ENCODE measurements at places on chromosomes 3 and 15.

DNA sequence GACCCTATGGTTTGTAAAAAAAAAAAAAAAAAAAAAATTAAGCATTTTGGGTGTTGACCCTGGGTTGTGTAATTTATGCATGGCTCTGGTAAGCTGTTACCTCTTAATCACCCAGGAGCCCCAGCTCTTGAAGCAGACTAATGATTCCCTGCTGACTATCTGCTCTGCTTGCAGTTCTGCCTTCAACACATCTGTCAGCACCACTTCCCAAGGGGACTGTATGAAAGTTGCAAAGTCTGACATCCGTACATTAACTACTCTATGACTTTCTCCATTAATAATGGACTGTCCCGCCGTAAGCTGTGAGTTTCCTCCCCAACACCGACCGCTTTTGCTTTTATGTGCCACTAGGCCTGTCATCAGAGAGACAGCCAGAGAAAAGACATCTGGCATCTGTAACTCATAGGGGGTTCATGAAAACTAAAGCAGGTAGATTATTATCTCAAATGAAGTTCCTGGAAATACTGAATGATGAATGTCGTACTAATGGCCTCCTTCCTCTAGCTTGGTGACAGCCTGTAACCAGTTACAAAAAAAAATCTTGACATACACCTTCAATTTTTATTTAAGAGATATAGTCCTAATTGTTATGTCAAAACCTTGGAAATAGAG is 271.5 kb downstream of the IL5RA start:
- no peak for DNase-seq

- no peak for DNase-seq
Measured at GRCh38 chr3:135458541-135459322, 506.8 kb upstream of the PPP2R3A start.

DNA sequence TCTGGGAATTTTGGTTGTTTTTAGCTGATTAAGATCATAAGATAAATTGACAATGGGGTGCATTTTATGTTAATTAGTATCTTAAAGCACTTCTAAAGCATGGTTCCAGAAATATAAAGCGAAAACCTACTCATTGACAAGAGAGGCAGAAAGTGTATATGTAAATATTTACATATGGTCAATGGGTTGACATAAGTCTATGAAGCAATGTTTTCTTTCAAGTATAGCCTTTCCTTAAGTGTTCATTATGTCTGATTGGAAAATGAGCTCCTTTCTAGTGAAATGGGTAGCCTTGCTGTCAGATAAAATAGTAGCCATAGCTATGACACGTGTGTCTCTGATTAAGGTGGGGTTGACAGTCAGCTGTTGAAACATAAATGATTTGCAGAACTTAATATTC is 365.2 kb upstream of the AGTR1 start:
- no peak for DNase-seq

DNA sequence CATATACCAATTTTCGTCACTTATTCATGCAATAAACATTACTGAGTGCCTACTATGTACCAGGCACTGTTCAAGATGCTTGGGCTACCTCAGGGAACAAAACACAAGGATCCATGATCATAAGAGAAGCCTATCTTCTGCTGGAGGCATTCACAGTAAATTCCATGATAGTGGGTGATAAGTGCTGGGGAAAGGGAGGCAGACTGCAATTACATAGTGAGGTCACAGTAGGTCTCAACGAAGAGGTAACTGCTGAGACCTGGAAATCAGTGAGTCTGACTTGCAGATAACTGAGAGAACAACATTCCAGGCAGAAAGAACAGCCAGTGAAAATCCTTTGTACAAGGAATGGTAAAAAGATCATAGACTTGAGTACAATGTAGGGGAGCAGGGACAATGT is 33.6 kb downstream of the RAF1 start:
- DNase-seq, result no peak

- DNase-seq, result no peak
Measured at GRCh38 chr3:188051801-188052168, 102.2 kb upstream of the LPP start.

GRCh38 chr15:52498706-52499105 is 30.0 kb downstream of the MYO5A start:
- no peak for DNase-seq

DNA sequence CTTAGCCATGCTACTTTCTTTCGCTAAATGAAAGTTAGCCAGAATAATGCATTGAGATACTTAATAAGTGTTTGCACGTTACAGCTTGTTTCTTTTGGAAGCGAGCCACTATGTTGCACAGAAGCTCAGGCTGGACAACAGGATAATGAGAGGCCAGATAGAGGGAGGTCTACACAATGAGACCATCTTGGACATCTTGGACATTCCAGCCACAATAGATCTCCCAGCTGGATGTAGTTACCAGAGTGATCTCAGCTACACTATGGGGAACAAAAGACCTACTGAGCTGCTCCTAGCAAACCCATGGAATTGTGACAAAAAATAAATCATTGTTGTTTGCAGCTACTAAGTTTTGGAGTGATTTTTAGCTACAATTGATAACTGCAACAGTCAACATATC is 540.1 kb upstream of the SEMA6D start:
- DNase-seq, result no peak

DNA sequence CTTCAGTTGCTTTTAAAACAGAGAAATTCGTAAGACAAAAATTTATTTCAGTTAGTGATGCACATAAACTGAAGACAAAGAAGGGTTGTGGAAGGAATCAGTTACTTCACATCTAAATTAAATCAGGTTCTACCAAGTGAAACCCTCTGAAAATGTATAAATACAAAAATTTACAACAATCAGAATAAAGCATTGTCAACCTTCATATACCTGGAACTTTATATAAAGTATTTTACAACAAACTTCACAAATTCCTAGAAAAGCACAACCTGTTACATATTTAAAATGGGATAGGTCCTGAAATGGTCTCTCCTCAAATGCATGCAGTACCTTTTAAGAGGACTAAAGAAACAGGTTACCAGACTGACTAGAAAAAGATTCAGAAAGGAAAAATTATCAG is 26.9 kb downstream of the ATOSA start:
- DNase-seq, result no peak

DNA sequence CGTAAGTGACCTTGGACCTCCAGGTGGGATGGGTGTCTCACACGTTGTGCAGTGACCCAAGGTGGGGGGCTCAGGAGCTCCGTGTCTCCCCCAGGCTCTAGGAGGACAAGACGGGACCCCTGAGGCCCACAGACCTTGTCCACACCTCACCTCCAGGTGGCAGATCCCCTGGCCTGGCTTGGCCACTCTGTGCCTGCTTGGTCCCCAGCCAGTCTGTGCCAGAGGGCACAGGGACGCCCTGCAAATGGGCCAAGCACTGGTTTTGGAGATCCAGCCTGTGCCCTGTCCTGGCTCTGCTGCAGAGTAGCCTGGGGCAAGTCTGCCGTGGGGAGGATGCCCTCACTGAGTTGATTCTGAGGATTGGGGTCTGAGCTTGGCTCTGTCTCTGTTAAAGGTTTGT is 14.0 kb downstream of the SLC6A6 start:
- no peak for DNase-seq

DNA sequence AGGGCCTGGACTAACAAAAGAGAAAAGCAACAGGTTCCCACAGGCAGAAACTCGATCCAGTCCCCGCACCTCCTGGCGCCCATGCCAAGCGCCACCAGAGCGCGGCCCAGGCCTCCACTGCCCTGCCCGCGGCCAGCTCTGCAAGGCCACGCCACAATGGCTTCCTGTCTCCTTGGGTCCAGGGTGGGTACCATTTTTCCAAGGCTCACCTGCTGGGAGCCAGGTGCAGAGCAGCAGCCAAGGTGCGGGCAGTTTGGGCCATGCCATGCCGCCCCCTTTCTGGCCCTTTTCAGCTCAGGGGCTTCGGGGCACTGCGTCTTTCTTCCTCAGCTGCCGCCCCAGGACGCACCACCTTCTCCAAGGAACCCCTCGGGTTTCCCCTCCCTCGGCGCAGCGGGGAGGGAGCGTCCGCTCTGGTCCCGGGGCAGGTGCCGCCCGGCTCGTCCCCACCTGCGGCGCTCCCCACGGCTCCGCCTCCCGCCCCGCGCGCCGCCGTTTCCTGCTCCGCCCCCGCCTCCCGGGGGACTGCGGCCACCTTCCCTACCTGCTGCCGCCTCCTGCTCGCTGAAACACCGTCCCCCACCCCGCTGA is at the start of gene ILDR1:
Gene ILDR1 (minus strand): TSS at position 437 of the 591 bp plus-strand sequence. CDS start 170 bp downstream, at position 267.
- DNase-seq, result no peak

DNA sequence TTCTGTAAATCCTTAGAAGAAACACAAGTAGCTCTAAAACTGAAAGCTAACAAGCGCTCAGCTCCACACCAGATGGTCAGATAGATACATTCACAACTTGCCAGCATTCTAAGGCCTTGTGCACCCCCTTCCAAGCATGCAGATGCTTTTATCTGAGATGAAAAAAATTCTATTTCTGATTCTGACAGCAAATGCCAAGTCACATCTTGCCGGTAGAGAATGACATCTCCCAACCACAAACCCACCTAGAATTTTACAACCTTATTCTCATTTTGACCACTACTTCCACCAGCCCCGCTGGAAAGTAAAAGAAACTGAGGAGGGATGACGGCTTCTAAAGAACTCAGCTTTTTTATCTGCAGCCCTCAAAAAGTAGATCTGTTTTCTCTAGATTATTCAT is 57.7 kb downstream of the SUMF1 start:
- no peak for DNase-seq

DNA sequence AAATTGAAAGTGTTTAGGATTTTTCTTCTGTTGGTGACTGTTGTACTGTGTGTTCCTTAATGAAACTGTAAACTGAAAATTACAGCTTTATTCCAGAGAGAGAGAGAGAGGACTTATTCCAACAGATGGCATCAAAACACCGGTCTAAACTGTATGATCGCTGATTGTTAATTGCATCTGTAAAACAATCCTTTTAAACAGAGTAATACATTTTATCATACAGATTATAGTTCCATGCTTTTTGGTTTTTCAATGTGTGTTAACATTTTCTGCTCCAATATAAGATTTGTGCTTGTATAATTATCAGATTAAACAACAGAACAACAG is 289.7 kb upstream of the DNAJC19 start:
- DNase-seq, result no peak

DNA sequence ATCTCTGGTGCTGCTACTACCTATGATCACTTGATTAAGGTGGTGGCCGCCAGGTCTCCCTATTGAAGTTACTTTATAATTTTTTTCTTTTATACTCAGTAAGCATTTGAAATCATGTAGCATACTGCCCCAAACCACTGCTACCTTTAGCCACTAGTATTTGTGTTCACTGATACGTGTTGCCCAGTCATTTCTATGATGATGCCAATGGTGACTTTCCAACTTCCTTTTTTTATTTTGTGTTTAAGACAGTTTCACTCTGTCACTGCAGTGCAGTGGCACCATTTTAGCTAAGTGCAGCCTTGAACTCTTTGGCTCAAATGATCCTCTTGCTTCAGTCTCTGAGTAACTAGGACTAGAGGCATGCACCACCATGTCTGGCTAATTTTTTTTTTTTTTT is 598.2 kb downstream of the NAALADL2 start:
- no peak for DNase-seq

GRCh38 chr15:60213377-60214000 is 184.3 kb downstream of the ANXA2 start:
- DNase-seq, result no peak
